WTC11 (cell line): ENCODE measurements at places on chromosomes 6 and 20.

DNA sequence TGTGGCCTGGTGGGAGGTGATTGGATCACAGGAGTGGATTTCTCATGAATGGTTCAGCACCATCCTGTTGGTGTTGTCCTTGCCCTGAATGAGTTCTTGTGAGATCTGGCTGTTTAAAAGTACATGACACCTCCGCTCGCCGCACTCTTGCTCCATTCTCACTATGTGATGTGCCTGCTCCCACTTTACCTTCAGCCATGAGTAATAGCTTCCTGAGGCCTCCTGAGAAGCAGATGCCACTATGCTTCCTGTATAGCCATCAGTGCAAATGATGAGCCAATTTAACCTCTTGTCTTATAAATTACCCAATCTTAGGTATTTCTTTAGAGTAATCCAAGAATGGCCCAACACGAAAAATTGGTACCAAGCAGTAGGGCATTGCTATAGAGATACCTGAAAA is 34.5 kb downstream of the KIF16B start:
- no peak for DNase-seq

DNA sequence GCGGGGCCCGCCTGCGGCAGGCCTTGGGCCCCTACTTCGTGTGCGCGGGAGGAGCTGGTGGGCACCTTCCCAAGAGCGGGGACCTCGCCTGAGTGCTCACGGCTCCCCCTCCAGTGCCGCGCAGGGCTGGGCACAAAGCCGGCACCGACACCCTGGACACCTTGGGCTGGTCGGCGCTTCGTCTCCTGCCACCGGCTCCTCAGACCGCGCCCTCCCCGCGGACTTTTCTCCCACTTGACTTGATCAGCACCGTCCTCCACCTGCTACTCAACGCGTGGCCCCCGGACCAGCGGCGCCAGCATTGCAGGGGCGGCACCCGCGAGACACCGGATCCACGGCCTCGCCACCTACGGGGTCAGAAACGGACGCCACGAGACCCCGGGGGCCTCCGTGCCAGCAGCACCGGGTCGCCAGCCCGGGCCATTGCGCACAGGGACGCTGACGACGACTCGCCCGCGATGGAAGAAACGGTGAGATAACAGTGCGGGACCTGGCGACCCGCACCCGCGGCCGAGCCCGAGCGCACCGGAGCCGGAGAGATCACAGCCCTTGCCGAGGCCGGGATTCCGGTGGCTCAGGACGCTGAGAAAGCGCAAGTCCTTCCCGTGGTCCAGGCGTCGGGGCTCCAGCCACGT is 154.2 kb downstream of the DLL1 start:
- DNase-seq = no peak

GRCh38 chr20:34022151-34022838 is 28.6 kb downstream of the RALY start:
- DNase-seq = no peak

GRCh38 chr6:79762370-79762769 is 131.2 kb downstream of the SH3BGRL2 start:
- DNase-seq = no peak

GRCh38 chr6:36032261-36032660 is 4.7 kb downstream of the MAPK14 start:
- DNase-seq = no peak

DNA sequence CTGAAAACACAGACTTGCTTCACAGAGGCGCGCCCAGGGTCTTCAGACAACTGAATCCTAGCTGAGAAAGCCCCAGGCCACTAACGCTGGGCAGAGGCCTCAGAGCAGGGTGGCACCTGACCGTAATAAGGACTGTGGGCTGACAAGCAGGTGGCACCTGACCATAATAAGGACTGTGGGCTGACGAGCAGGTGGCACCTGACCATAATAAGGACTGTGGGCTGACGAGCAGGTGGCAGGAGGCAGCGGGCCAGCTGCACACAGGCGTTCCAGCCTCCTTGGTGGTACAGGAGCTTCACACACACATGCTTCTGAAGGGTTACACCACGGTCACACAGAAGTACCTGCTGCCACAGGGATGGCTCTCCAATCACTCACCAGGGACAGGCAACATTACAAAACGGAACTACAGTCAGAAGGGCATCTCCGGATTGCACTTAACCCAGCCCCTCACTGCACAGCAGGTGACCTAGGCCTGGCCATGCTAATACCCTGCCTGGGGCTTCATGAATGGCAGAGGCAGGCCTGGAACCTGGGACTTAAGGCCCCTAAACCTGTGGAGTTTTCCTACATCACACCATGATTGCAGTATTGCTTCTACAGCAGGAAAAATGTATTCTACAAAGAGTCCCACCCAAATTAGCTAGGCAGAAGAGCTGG is 50.8 kb downstream of the PSMG4 start:
- no peak for DNase-seq

GRCh38 chr6:89037141-89037900 is 43.2 kb upstream of the PNRC1 start:
- no peak for DNase-seq

DNA sequence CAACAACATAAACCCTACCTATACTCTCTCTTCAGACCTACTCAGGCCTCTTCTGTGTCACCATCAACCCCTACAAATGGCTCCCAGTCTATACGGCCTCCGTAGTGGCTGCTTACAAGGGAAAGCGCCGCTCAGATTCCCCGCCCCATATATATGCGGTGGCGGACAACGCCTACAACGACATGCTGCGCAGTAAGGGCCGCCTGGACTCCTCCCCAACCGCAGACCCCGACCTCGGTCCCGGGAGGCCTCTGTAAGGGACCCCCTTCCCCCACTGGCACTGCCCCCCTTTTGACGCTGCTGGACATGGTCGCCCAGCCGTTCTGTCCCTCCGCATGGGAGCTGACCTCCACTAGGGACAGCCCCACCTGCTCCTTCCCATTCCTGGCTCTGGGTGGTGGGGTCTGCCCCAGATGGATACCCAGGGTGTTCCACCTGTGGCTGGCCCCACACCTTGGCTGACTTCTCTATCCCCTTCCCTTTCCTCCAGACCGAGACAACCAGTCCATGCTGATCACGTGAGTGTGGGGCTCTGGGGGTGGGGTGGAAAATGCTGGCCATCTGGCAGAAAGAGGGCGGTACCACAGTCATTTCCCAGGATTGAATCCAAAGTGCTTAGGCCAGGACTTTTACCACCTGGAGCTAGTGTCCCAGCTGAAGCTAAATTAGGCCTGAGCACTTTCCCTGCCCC is 25.0 kb downstream of the MYH7B start:
- DNase-seq = peak; percentile 51

- no peak for DNase-seq
These were observed 17.5 kb upstream of the SIRPA start for GRCh38 chr20:1877609-1878200.

DNA sequence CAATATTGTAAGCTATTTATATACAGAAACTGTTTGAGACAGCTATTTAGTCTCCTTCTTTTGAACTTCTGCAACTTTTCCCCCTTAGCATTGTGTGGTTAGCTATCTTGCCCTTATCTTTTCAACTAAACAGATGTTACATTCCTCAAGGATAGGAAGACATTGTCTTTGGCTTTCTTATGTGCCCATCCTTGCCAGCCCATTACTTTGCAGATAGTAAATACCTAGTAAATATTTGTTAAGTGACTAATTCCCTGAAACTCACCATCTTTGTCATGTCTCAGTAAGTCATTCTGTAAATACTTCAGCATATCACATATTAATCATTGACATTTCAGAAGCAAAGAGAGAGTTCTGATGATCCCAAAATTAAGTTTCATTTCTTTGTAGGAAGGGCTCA is 69.1 kb upstream of the FLRT3 start:
- no peak for DNase-seq

DNA sequence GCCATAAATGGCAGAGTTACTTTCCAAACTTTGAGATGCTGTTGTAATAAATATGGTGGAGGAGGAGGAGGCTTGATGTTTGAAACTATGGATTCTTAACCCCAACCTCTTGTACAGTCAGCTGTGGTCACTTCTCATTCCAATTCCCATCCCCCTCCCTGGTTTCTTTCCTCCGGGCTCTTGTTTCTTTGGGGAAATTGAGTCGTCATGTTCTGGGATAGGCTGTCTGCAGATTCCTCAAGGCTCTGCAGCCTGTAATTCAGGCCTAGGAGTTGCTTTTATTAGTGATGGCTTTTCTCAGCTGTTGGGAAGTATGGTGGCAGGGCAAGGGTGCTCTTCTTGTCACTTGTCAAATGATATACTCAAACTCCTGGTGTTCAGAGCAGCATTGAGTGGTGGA is 2.6 kb downstream of the PTK7 start:
- DNase-seq = no peak

DNA sequence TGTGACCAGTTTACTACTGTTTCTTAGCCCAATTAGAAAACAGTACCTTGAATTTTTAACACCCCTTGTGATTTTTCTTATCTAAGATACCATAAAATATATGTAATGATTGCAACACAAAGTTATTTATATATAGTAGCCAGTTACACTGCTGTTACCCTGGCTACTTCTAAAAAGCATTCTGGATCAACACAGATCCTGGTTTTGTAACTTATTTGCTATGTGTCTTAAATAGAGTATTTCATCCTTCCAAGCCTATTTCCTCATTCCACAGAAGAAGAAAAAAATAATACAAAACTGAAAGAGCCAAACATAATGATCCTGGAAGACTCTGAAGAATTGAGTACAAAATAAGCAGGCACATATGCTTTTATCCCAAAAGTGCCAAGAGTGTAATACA is 19.0 kb upstream of the GSTA4 start:
- DNase-seq = no peak

GRCh38 chr6:166097914-166098522 is 69.6 kb downstream of the TBXT start:
- DNase-seq = peak; percentile 89

- no peak for DNase-seq
These were observed 35.3 kb downstream of the VSTM2L start for GRCh38 chr20:37938181-37938750.

GRCh38 chr20:37226889-37227288 is 34.7 kb downstream of the GHRH start:
- DNase-seq = no peak

GRCh38 chr6:117074672-117075071 is 190.7 kb upstream of the VGLL2 start:
- no peak for DNase-seq

- peak; percentile 92 for DNase-seq
These were observed 224.2 kb downstream of the NFATC2 start for GRCh38 chr20:51318058-51318949.

DNA sequence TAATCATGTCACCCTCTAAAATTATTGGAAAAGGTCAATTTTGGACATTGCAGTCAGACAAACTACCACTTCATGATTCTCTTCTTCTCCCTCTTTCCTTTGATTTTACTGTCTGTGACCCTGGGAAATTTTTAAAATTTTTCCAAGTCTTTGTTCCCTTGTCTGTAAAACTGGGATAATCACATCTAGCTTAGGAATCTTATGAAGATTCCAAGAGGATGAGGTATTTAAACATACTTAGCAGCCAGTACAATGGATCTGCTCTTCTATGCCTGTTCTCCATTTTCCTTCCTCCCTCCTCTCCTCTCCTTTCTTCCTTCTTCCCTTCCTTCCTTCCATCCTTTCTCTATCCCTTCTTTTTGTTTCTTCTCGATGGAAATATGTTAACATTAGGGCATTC is 651.6 kb upstream of the MARCKS start:
- DNase-seq = no peak

- no peak for DNase-seq
These were observed 174.1 kb upstream of the ZFP64 start for GRCh38 chr20:52365688-52366087.

DNA sequence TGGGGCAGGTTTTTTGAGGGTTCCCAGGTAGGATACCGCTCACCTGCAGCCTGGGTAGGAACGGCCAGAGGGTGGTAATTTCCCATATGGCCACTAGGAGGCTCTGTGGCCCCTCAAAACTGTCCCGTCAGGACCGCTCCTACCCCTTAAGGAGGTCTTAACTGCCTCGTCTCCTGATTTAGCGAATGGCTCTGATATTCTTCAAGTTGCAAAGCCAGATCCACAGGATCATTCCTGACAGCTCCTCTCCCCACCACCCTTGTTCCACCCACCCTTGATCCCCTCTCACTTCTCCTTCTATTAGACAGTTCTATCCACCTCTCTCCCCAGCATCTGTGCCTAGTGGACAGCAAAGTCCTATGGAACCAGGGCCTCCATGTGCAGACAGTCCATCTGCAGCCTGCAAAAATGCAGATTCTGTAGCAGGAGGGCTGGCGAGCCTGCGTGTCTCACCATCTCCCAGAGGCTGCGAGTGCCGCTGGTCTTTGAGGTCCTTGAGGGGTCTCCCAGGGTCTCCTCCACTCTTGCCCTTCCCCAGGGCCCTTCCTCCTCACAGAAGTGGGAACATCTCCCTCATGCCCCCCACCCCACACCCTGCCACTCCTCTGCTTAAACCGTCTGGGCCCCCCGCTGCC is 34.3 kb upstream of the ZBP1 start:
- DNase-seq = peak; percentile 76

GRCh38 chr20:36745234-36745926 is 510 bp downstream of the NDRG3 start:
- no peak for DNase-seq

- DNase-seq = no peak
These were observed 73.1 kb downstream of the HIVEP2 start for GRCh38 chr6:142871910-142872331.

- DNase-seq = no peak
These were observed 13.0 kb upstream of the TGM2 start for GRCh38 chr20:38178065-38178491.

- DNase-seq = peak; percentile 74
These were observed 535 bp upstream of the DNAAF9 start for GRCh38 chr20:3407771-3408637.

DNA sequence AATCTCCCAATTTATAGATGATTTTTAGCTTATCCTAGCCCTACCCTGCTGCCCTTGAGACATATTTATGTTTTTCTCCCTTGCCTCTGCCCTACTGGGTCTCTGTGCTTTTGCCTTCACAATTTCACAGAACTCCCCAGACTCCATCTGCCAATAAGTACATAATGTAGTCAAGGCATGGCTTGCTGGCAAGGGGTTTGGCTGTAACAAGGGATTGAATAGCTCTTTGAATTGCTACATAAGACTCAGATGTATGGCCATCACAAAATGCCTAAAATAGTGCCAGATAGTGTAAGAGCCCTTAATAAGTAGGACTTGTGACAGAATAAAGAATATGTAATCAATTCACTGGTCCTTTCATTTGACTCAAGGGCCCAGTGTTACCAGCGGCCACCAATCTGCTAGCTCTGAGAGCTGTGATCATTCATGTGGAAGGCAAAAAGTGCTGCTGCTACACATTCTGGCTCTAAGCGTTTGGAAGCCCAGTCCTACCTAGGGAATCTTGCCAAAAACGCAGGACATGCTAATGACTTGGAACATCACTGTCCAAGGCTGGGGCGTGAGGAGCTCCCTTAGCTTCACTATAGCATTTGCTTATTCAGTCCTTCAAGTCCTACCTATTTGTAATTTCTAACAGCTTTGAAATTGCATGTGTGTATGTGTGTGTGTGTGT is 20.5 kb downstream of the CLVS2 start:
- no peak for DNase-seq
